ENCODE measurements at places on chromosomes 16 and 17.

- DNase-seq: no peak
Observed at GRCh38 chr16:2142942-2143877, 5.2 kb upstream of the RAB26 start.

DNA sequence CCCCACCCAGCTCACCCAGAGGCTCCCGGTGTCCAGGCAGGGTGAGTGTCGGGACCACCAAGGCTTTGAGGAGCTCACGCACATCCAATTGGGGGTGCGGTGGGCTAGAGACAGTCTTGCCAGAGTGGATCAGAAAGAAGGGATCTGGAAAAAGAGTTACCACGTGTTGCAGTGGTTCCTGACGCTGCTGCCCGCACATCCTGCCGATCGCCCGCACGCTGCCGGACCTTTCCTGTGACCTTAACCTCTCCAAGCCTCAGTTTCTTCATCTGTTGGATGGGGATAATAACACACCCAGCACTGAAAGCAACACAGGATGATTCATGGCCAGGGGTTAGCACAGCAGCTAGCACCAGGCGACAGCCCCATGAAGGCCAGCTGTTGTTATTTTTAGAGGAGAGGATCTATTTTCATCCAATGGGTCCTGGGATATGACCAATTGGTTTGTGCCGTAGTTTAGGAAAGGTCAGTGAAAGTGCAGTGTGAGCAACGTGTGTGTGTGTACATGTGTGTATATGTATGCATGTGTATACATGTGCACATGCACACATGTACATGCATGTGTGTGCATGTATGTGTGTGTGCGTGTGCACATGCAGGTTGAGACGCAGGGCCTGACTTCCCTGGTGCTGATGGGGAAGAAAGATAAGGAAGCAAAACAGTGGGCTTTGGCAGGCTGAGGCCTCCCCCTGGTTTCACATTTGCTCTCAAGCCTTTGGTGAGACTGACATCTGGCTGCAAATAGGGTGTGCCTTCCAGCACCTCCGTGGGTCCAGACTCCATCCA, 2.5 kb downstream of the ITGAX start:
- DNase-seq: no peak

- no peak for DNase-seq
Observed at GRCh38 chr16:57834936-57835335, 32.6 kb upstream of the KIFC3 start.

- DNase-seq: no peak
Observed at GRCh38 chr17:80025140-80025539, 10.5 kb downstream of the TBC1D16 start.

DNA sequence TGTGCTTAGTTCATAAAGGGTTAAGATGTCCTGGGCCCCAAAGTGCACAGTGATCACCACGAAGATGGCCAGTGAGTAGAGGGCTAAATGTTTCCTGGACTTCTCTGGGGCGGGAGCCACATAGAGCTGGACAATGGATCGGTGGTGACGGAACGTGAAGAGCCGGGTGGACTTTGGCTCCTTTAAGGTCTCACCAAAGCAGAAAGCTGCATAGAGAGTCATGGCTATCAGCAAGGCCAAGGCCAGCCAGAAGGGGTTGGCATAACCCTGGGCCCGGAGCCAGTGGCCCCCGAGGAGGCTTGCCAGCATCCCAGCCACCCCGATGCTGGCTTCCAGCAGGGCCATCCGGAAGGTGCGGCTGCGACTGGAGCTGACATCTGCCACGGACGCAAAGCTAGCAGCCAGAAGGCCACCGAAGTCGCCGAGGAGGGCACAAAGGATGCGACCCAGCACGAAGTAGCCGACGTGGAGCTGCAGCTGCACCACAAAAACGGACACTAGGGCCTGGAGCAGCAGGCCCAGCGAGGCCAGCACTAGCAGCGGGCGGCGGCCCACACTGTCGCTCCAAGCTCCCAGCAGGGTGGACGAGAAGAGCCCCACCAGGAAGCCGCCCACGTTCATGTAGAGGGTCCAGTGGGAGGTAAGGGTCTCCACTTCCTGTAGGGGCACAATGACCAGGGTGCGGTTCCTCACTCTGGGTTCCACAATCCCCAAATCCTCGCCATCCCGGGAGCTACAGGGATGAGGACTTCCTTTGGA, 1.0 kb downstream of the SLC46A1 start:
- DNase-seq: peak; percentile 88

- DNase-seq: peak; percentile 69
Observed at GRCh38 chr17:57109393-57110151, 24.5 kb downstream of the AKAP1 start.

- DNase-seq: no peak
Observed at GRCh38 chr16:59459806-59460205, 725.7 kb upstream of the GOT2 start.

DNA sequence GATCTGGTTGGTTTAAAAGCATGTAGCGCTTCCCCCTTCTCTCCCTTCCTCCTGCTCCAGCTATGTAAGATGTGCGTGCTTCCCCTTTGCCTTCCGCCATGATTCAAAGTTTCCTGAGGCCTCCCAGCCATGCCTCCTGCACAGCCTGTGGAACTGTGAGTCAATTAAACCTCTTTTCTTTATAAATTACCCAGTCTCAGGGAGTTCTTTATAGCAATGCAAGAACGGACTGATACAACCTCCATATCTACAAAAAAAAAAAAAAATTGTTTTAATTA, 16.6 kb upstream of the PDXDC1 start:
- DNase-seq: no peak

- DNase-seq: no peak
Observed at GRCh38 chr16:1924095-1924494, 5.9 kb upstream of the HS3ST6 start.
